ENCODE measurements at places on chromosomes 13 and 19. TPM values are rescaled to one million over a fixed set of nuclear protein-coding genes. Genes with fewer than 3 reads are reported as not detected.

KLK15 gene
- not detected for total RNA-seq

CYP2S1 gene
- total RNA-seq: 21.3 TPM

PRR22 gene
- 2.5 TPM for total RNA-seq

KIR2DL3 gene
- 0.17 TPM for total RNA-seq

TMEM255B gene
- 1.4 TPM for total RNA-seq

GRCh38 chr19:5417495-5418436 is 37.5 kb upstream of the ZNRF4 start:
- DNase-seq: no peak

DNA sequence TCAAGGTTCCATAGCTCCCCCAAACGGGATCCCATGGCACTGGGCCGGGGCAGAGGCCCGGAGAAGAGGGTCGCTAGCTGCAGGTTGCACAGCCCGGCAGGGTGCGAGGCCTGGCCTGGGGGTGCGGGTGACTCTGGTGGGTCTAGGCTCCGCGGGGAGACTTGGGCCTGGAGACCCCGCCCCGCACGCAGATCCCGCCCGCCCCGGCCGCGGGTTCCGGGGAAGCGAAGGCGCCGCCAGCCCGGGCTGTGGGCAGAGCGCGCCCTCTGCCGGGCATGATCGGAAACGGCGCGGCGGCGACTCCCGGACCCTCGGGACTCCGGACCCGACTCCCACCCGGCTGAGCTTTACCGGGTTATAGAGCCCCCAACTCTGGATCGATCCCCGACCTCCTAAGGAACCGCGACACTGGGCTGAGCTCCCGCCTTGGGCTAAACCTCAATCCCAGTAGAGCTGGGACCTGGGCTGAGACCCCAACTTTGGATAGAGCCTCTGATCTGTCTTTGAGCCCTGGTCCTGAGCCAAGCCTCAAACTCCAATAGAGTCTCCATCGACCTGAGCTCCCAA is 3.1 kb upstream of the TNFAIP8L1 start:
- peak; percentile 69 for DNase-seq

DNA sequence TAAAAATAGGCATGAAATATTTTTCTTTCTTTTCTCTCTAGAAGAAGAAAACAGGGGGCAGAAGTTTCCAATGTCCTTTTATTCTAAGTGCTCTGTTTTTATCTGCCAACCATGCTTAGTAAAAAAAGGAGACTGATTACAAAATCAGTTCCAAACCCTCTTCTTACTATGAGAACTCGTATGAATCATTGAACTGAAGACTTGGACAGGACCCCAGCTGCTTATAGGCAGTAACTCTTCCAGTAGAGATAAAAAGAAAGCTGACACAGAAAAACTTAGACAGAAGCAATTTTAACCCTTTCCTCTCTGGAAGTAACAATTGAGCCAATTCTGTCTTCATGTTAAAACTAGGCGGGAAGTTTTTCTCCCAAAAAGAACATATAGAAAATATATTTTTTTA is 24.5 kb upstream of the FREM2 start:
- DNase-seq: no peak

- DNase-seq: peak; percentile 93
These were observed 24.6 kb upstream of the ZNF846 start for GRCh38 chr19:9793071-9793591.

GRCh38 chr19:12766051-12766521 is 9.3 kb downstream of the HOOK2 start:
- DNase-seq: peak; percentile 92

GRCh38 chr19:46841458-46842083 is 9.1 kb downstream of the AP2S1 start:
- no peak for DNase-seq

- DNase-seq: no peak
These were observed 342.2 kb downstream of the DACH1 start for GRCh38 chr13:71524613-71525304.

DNA sequence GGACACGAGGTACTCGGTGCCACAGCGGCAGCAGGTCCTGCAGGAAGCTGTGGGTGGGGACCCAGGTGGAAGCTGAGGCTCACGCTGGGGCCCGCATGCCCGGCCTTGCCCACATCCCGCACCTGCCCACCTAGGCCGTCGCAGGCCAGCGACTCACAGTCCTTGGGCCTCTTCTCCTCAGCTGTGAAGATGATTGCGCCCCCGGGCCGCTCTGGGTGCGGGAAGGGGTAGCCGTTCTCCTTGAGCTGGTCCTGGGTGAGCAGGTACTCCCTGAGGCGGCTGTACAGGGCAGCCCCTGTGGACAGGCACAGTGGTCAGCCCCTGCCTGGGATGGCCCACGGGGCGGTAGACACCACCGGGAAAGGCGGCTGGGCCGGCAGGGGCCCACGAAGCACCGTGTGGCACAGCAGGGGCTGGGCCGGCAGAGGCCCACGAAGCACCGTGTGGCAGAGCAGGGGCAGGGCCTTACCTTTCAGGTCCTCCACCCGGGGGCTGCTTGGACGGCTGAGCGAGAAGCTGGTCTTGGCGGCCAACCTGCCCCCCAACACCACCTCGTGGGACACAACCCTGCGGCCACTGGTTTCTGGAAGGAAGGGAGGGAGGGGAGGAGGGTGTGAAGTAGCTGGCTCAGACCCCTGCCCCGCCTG is 6.6 kb upstream of the ATP8B3 start:
- no peak for DNase-seq

- no peak for DNase-seq
These were observed 838 bp upstream of the SNRNP70 start for GRCh38 chr19:49084206-49085019.
